ENCODE measurements at places on chromosomes 5 and 9.
A peak's percentile ranks its signal among the peaks of the same experiment; 100 is the strongest.

DNA sequence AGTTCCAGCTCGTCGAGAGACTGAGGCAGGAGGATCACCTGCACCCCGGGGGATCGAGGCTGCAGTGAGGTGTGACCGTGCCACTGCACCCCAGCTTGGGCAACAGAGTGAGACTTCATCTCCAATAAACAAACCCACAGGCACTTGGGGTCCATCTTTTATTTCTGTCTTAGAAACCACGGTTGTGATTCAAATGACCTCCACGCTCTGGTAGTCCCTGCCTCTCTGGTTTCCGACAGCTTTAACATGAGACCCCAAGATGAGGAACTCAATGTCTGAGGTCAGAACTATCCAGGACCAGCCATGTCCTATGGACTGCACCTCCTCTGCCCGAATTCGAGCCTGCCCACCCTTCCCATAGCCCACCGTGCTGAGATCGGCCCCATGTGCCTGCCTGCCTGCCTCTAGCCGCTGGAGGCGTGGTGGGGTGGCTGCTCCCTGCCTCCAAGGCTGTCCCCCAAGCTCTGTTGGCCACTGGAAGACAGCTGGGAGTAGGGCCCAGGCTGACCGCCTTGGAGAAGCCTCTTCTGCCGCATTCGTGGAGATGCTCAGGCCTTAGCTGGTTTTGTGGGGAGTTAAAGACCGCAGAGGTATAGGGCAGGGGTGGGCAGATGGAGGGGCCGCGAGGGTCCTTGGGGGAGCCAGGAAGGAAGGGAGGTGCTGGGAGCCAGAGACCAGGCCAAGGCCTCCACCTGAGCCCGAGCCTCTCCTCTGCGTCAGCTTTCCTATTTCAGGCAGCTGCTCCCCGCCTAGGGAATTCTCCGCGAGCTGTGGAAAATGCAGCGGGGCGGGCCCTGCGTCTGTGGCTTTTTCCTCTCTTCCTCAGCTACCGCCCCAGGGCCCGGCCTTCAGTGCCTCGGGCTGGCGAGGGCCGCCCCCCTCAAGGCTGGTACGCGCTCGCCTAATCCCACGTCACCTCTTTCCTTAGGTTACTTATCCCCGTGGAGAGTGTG lies 6.9 kb upstream of the WDR5 start:
- peak; percentile 73 for DNase-seq

DNA sequence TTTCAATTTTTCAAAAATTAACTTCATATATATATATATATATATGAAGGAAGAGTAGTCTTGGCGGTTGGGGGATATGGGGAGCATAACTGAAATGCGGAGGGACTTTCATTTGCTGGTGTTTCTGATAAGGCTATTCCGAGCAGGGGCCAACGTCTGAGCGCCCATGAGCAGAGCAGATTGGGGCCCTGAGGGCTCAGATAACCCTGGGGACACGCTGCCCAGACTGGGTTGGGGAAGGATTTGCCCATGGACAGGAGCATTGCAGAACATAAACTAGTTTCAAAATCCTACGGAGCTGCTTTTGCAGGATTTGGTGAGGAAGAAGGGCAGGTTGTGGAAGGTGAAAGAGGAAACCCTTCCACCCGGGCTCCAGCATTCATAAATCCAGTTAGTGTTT lies 240.2 kb downstream of the IRX1 start:
- no peak for DNase-seq

DNA sequence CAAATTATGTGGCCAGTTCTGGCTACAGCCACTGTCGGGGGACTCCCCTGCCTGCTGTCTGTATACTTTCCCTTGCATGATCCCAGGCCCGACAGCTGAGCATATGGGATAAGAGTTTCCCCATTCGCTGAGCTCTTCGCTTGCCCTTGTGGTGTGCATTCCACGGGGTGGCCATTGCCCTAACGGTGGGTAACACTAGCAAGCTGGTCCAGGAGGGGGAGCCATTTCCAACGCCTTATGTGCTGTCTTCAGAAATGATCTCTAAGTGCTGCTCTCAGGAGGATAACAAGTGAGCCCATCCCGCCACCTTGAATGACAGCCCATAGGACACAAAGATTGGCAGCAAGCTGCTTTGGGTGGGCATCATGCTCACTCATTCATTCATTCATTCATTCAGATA lies 190.9 kb downstream of the FSTL4 start:
- peak; percentile 79 for DNase-seq

DNA sequence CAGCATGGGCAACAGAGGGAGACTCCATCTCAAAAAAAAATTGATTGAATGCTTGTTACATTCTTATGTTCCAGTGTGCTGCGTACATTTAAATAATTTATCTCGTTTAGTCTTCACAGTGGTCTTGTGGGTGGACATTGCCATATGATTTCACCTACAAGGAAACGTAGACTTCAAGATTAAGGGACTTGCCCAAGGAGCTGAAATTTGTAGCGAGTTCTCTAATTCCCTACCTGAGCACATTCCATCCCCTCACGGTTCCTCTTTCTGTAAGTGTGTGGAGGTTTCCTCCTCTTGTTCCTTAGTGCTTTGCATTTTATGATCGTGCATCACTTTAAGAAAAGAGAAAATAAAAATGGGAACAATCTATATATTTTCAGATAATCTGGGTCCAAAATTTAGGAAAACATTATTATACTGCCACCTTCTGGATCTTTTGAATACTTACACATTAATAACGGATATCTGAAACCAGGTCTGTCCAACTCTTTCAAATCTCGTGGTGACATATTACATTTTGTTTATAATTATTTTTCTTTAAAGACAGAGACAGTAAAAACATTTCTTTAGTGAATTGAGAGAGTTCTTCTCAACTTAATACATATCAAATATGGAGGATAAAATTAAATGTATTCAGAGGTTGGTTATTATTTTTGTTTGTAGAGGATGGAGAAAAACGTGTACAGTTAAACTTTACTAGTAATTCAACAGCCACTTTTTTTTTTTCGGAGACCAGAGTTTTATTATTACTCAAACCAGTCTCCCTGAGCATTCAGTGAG lies 29.9 kb upstream of the C7 start:
- no peak for DNase-seq

DNA sequence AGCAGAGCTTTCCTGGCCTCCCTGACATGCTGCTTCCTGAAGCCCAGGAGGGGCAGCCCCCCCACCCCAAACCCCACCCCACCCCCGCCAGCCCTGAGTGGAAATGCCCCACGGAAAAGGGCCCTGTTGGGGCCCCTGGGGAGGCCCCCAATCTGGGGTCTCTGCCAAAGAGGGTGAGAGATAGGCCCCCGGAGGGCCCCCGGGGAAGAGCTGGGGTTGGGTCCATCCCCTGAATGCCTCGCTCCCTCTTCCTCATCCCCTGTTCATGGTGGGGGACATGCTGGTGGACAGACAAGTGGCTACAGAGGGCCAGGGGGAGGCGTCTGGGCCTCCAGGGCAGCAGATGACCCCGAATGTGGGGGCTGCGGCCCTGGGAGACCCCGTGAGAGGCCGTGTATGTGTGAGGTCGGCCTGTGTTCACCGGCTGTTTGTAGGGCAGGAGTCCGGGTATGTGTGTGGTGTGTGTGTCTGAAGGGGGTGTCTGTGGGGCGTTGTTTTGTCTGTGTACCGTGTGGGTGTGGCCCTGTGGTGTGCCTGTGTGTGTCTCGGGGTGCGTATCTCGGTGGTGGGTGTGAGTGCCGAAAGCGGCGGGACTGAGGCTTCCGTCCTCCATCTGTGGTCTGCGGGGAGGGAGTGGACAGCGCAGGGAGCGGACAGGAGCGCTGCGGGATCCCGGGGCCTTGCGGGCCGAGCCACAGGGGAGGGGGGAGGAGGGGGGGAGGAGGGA lies 11.3 kb downstream of the C9orf50 start:
- peak; percentile 55 for DNase-seq

GRCh38 chr9:34151398-34151797 lies 24.9 kb upstream of the DCAF12 start:
- DNase-seq = no peak

DNA sequence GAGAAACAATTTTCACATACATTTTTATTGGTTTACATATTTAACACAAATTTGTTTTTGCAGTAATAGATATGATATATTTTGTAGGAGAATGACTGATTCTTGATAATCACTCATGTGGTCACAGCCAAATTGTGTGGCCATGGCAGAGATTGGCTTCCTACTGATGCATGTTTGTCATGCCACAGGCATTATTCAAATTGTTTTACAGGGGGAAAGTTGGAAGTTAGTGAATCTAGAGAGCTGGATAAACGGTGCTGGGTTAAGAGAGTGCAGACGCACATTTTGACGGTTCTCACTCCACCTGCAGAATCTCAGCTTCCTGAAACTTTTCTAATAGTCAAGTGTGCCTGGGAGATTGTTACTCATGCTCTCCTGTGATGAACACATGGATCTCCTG lies 91.1 kb upstream of the FBN2 start:
- DNase-seq = no peak

DNA sequence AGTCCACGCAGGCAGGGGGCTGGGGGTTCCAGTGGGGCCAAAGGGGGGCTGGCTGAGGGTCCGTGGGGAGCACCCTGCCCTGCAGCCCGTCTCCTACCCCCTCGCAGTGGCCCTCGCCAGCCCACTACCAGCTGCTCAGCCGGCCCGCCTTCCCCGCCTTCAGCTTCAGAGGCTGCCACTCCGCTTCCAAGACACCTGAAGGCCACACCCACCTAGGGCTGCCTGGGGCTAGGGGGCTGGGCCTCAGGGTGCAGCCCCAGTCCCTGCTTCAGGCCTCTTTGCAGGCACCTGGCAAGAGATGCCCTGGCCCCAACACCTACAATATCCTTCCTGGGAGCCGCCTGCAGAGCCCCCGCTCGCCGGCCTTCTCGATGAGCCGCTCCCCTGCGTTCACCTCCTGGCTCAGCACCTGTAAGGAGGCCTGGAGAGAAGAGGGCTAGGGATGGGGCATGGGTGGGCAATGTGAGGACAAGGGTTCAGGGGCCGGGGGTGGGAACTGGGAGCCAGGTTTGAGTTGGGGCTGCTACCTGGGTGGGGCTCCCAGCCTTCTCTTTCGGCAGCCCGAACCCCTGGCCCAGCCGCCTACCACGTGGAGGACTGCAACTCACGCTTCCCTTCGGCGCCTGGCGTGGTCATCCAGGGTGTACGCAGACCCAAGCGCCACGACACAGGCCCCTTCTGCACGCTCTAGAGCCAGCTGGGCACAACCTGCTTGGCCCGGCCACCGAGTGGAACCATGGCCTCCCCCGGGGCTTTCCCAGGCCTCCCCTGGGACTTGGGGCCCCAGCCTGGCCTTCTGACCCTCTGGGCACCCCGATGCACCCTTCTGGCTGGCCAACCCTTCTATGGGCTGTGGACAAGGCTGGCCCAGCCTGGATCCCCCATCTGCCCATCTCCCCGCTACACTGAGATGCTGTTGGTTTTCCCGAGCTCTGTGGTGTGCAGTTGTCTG lies 1.7 kb downstream of the STPG3 start:
- no peak for DNase-seq

GRCh38 chr5:1751864-1752822 lies 47.5 kb downstream of the MRPL36 start:
- no peak for DNase-seq

- DNase-seq = no peak
Measured at GRCh38 chr5:58071566-58071965, 388.3 kb downstream of the PLK2 start.

- DNase-seq = no peak
Measured at GRCh38 chr9:121874524-121874923, 218.6 kb downstream of the TTLL11 start.

DNA sequence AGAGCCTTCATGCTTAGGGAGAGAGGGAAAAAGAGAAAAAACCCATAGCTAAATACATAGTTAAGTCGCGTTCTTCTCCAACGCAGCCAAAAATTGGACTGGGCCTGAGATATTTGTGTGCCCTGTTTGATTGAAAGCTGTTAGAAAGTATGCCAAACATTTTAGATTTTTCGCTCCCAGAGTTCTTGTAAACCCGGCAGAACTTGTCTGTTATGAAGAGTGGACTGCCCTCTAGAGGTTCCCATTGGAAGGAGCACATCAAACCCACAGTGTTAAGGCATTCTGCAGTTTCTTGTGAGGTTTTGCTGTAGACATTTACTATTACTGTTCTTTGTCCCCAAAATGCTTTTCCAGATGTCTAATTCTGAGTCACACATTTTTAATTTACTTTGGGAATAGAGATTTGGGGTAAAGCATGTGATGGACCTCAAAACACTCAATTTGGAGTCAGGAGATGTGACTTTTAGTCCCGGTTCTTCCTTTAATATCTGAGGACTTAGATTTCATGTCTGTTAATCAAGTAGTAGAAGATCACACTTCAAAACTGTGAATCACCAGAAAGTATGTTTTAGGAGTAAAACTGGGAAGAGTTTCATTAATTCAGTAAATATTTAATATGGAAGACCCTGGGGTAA lies 96.6 kb downstream of the PCSK1 start:
- DNase-seq = peak; percentile 55

GRCh38 chr5:76548525-76549229 lies 74.5 kb downstream of the F2RL2 start:
- DNase-seq = no peak

DNA sequence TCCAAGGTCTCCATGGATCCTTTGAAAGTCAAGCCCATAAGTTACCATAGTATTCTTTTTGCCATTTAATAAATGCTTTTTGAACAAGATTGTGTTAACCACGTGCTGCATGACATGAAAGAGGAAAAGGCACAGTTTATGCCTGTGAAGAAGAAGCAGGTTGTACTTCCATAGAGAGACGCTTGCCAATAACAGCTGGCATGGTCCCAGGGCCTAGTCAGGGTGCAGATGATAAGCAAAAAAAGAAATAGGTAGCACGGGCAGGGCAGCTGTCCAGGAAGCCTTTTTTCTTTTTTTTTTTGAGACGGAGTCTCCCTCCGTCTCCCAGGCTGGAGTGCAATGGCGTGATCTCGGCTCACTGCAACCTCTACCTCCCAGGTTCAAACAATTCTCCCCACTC lies 71.8 kb upstream of the CLINT1 start:
- no peak for DNase-seq

GRCh38 chr9:19136129-19136528 lies 8.8 kb upstream of the PLIN2 start:
- no peak for DNase-seq

DNA sequence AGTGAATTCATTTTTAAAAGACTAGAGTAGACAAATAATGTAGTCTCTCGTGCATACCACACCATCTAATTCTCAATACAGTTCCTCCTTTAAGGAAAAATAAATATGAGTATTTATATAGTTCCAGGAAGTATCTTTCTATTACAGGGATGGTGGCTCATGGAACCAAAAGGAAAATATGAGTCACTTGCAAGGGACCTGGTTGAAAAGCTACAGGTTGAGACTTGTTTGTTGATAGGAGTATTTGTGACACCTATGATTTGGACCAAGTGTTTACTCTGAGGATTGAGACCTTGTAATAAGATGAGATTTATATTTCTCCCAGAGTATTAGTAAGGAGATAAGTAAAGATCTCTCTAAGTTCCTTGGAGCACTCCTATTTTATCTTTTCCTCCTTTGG lies 67.4 kb downstream of the CDO1 start:
- no peak for DNase-seq
